ENCODE measurements at places on chromosomes 11 and 22. TPM values are rescaled to one million over a fixed set of nuclear protein-coding genes. Genes with fewer than 3 reads are reported as not detected.

The WT1 gene
- 10.6 TPM for total RNA-seq

DNA sequence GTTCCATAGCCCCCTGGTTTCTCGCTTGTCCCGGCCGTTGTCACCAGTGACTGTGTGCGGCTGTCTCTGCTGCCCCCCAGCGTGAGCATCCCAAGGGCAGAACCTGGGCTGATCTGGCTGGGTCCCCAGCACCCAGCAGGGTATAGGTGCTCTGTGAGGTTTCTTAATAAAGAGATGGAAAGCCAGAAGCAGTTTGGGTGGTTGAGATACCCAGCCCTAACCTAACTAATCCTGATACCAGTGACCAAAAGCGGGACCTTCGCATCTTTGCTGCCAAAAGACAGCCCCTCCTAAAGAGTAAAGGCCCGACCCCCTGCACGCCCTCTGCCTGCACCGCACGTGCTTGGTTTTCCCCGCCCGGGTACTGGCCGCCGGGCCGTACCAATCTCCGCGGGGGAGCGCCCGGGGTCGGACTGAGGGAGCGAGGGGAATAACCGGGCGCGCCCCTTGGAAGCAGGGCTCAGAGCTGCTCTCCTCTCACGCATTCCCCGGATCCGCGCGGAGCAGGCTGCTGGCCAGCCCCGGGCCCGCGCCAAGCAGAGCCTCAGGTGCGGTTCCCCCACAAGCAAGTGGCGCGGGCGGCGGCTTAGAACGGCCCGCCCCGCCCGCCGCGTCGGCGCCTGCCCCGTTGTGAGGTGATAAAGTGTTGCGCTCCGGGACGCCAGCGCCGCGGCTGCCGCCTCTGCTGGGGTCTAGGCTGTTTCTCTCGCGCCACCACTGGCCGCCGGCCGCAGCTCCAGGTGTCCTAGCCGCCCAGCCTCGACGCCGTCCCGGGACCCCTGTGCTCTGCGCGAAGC, at the start of gene DGAT2:
DGAT2 (plus strand) TSS at position 667 of the 797 bp plus-strand sequence. CDS start 214 bp downstream, outside the sequence.
- no peaks in the 10 kb centered on the region for H3K36me3 ChIP-seq
- H3K4me3 ChIP-seq: peak within 1 kb of the TSS; percentile 40
- H3K27ac ChIP-seq: peak within 1 kb of the TSS; percentile 2
- H3K4me1 ChIP-seq: peaks cover 18% of the 10 kb centered on the region
- DNase-seq: peak; percentile 70
- no peaks in the 10 kb centered on the region for H3K27me3 ChIP-seq

The NRIP3 gene
- total RNA-seq: 2.0 TPM

The RFPL2 gene
- not detected for total RNA-seq

The OR52H1 gene
- total RNA-seq: not detected

GRCh38 chr22:32699001-32699582, 102.4 kb upstream of the TIMP3 start:
- DNase-seq: peak; percentile 81
- no peaks in the 10 kb centered on the region for H3K4me1 ChIP-seq
- H3K36me3 ChIP-seq: no peaks in the 10 kb centered on the region
- H3K4me3 ChIP-seq: no peak overlapping the region

The PRRG4 gene
- 2.7 TPM for total RNA-seq

The PNPLA3 gene
- not detected for total RNA-seq

GRCh38 chr11:88469561-88470225, 132.2 kb upstream of the CTSC start:
- no peak overlapping the region for H3K4me3 ChIP-seq
- H3K36me3 ChIP-seq: no peaks in the 10 kb centered on the region
- no peak overlapping the region for H3K27ac ChIP-seq
- no peaks in the 10 kb centered on the region for H3K4me1 ChIP-seq
- H3K27me3 ChIP-seq: no peaks in the 10 kb centered on the region
- DNase-seq: no peak

DNA sequence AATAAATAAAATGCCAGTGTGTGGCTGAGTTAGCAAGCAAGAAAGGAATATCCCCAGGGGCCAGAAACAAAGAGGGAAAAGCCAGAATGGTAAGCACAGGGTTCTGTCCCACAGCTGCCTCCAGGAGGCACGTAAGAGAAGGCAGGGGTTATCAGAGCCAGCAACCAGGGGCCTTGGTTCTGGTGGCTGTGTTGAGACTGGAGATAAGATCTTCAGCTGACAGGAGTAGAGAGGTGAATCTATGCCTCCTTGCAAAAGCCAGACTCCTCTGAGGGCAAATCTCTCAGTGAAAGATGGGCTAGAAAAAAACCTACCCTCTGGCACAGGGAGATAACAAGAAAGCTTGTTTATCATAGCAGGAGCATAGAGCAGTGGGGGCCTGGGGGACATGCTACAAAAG, 29.8 kb upstream of the NFAM1 start:
- H3K27ac ChIP-seq: no peak overlapping the region

- no peak for DNase-seq
- no peaks in the 10 kb centered on the region for H3K27me3 ChIP-seq
- no peak overlapping the region for H3K4me3 ChIP-seq
- H3K27ac ChIP-seq: no peak overlapping the region
- H3K36me3 ChIP-seq: no peaks in the 10 kb centered on the region
Measured at GRCh38 chr11:14554959-14555358, 34.8 kb upstream of the PSMA1 start.

DNA sequence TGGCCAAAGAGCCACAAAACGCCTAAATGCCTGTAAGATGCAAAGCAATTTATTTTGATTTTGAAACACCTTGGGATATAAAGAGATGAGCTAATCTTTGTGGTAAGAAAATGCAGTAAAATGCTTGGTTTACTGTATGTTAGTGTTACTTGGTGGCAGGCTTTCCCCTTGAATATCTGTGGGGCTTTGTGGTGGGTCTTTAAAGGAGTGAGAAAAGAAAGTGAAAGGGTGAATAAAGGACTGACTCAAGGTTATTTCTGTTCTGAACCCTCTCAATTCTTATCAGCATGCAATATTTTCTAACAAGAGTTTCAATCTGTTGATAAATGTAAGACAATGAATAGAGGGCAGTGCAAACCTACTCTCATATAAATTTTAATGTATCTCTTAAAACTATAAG, 1555.9 kb upstream of the RAG2 start:
- no peak for DNase-seq
- no peaks in the 10 kb centered on the region for H3K4me1 ChIP-seq
- no peaks in the 10 kb centered on the region for H3K27me3 ChIP-seq
- no peaks in the 10 kb centered on the region for H3K36me3 ChIP-seq
- H3K4me3 ChIP-seq: no peak overlapping the region
- no peak overlapping the region for H3K27ac ChIP-seq

GRCh38 chr11:116225236-116225635, 547.6 kb downstream of the BUD13 start:
- no peak overlapping the region for H3K4me3 ChIP-seq
- no peaks in the 10 kb centered on the region for H3K36me3 ChIP-seq
- no peaks in the 10 kb centered on the region for H3K27me3 ChIP-seq

GRCh38 chr11:19953909-19954308, 206.4 kb downstream of the DBX1 start:
- peaks cover 13% of the 10 kb centered on the region for H3K36me3 ChIP-seq
- no peak for DNase-seq
- no peaks in the 10 kb centered on the region for H3K27me3 ChIP-seq
- H3K4me1 ChIP-seq: no peaks in the 10 kb centered on the region
- peak overlapping the region; percentile 59 for H3K27ac ChIP-seq

DNA sequence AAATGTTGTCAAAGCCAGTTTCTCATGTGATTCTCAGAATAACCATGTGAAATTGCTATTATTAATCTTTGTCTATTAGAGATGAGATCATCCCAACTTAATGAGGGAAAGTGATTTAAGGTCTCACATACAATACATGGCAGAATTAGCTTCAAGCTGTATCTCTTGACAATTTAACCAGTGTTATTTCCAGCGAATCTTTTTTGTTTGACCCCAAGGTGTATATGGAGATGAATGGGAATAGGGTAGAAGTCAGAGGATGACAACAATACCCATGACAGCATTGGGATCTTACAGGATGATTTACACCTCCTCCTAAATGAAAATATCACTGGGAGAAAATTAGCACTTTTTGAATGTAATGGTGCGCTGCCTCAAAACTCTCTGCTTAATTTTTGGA, 290.8 kb upstream of the LUZP2 start:
- H3K4me3 ChIP-seq: no peak overlapping the region
- no peak for DNase-seq
- no peaks in the 10 kb centered on the region for H3K27me3 ChIP-seq
- H3K36me3 ChIP-seq: no peaks in the 10 kb centered on the region

DNA sequence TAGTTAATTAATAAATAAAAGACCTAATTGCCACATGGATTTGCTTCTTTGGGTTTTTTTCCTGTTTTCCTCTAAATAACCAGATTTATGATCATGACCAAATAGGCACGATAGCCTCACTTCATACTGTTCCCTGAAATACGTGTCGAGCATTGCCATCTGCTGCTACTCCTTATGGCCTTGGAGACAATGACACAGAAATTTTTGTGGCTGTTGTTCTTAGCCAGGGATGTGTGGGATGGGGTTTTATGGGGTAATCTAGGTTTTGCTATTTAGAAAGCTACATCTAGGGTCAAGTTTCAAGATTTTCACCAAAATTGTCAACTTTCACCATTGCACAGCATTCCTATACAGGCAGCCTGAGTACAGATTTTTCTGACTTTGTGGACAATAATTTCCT, 145.2 kb downstream of the DBX1 start:
- no peaks in the 10 kb centered on the region for H3K36me3 ChIP-seq
- H3K27me3 ChIP-seq: no peaks in the 10 kb centered on the region
- no peak overlapping the region for H3K27ac ChIP-seq
- no peak overlapping the region for H3K4me3 ChIP-seq
- DNase-seq: no peak
- H3K4me1 ChIP-seq: no peaks in the 10 kb centered on the region

DNA sequence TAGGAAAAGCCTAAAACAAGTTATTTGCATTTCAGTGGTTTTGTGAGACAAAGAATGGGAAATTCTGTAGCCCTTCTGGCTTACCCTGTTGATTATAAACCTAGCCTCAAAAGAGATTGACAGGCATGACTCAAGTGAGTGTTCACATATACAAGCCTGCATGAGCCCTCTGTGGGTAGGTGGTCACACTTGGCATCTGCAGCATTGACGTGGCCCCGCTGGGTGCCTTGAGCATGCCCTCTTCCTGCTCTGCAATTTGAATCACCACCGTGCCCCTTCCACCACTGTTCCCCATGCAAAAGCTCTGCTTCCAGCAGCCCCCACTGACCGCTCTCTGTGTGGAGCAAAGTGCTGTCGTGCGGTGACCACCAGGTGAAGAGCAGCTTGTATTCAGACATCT, 21.0 kb upstream of the ADSL start:
- no peak overlapping the region for H3K4me3 ChIP-seq
- no peak overlapping the region for H3K27ac ChIP-seq
- H3K4me1 ChIP-seq: peaks cover 11% of the 10 kb centered on the region
- H3K36me3 ChIP-seq: peaks cover 34% of the 10 kb centered on the region
- H3K27me3 ChIP-seq: no peaks in the 10 kb centered on the region

GRCh38 chr11:11227296-11228085, 125.6 kb downstream of the CSNK2A3 start:
- DNase-seq: no peak
- no peak overlapping the region for H3K27ac ChIP-seq
- H3K36me3 ChIP-seq: no peaks in the 10 kb centered on the region
- H3K27me3 ChIP-seq: no peaks in the 10 kb centered on the region
- H3K4me1 ChIP-seq: peaks cover 5% of the 10 kb centered on the region
- H3K4me3 ChIP-seq: no peak overlapping the region

The IGLL1 gene
- not detected for total RNA-seq

The ISX gene
- total RNA-seq: not detected

GRCh38 chr22:42076764-42077485, 2.6 kb upstream of the SMDT1 start:
- H3K36me3 ChIP-seq: no peaks in the 10 kb centered on the region
- no peak overlapping the region for H3K4me3 ChIP-seq
- H3K27ac ChIP-seq: no peak overlapping the region
- no peak for DNase-seq
- H3K4me1 ChIP-seq: peaks cover 55% of the 10 kb centered on the region

- no peak for DNase-seq
- peak overlapping the region; percentile 54 for H3K27ac ChIP-seq
- H3K36me3 ChIP-seq: no peaks in the 10 kb centered on the region
- no peaks in the 10 kb centered on the region for H3K27me3 ChIP-seq
Measured at GRCh38 chr11:20474882-20475517, 87.5 kb downstream of the PRMT3 start.

- H3K27me3 ChIP-seq: no peaks in the 10 kb centered on the region
- no peaks in the 10 kb centered on the region for H3K36me3 ChIP-seq
- H3K4me1 ChIP-seq: no peaks in the 10 kb centered on the region
- H3K4me3 ChIP-seq: no peak overlapping the region
- DNase-seq: peak; percentile 49
Measured at GRCh38 chr11:66076561-66076960, 6.5 kb downstream of the PACS1 start.

DNA sequence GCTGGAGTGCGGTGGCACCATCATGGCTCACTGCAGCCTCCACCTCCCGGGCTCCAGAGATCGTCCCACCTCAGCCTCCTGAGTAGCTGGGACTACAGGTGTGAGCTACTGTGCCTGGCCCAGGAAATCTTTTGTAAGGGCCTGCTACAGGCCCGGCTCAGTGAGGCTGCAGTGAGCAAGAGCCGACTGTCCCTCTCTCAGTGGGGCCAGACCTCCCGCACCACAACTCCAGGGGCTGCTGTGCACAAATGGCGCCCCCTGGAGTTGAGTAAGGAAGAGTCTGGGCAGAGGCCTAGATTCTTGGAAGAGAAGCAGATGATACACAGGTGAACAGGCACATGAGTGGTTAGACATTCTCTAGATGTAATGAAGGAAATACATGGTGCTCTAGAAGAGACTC, 7.0 kb downstream of the SERHL2 start:
- no peaks in the 10 kb centered on the region for H3K27me3 ChIP-seq
- no peak overlapping the region for H3K4me3 ChIP-seq
- DNase-seq: no peak
- H3K4me1 ChIP-seq: no peaks in the 10 kb centered on the region
- H3K27ac ChIP-seq: no peak overlapping the region

DNA sequence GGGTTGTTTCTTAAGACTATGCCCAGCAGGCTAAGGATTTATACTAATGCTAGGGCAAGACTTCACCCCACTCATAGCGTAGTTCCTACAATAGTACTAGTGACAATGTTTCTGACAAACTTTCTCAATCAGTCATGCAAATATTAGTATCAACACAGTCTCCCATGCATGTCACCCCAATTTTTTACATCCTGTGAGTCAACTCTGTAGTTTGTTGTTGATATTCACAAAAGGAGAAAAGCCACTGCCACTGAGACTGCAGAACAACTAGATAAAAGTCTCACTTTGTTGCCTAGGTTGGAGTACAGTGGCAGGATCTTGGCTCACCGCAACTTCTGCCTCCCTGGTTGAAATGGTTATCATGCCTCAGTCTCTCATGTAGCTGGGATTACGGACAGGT, 155.2 kb downstream of the RBFOX2 start:
- H3K4me1 ChIP-seq: peaks cover 63% of the 10 kb centered on the region
- peak overlapping the region; percentile 48 for H3K27ac ChIP-seq
- H3K4me3 ChIP-seq: no peak overlapping the region
- H3K36me3 ChIP-seq: no peaks in the 10 kb centered on the region
- H3K27me3 ChIP-seq: no peaks in the 10 kb centered on the region

The MUC2 gene
- not detected for total RNA-seq

Data from right atrium auricular region (tissue), 2 donors.